Ovary (tissue), 10 donors: ENCODE measurements at places on chromosomes 7 and 10. TPM values are rescaled to one million over a fixed set of nuclear protein-coding genes. Genes with fewer than 3 reads are reported as not detected.

DNA sequence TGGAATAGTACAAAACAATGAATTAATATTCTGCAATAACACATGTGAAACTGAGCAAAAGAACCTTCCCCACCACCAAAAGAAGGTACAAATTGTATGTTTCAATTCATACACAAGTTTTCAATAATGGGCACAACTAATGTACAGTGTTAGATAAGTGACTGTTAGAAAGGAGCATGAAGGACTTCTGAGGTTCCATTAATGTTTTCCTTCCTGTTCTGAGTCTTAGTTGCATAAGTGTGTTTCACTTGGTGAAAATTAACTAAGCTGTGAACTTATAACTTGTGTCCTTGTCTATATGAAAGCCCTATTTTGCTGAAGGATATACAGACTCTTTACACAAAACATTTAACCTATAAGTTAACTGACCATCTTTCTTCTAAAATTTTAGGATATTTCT, 8.2 kb downstream of the GSAP start:
- H3K4me1 ChIP-seq, result no peaks in the 10 kb centered on the region
- no peak overlapping the region for H3K27ac ChIP-seq
- no peaks in the 10 kb centered on the region for H3K27me3 ChIP-seq
- no peak overlapping the region for H3K4me3 ChIP-seq
- H3K36me3 ChIP-seq, result no peaks in the 10 kb centered on the region
- DNase-seq, result no peak

GRCh38 chr7:47402941-47403866, 178.7 kb downstream of the TNS3 start:
- H3K27ac ChIP-seq, result peak overlapping the region; percentile 5
- DNase-seq, result peak; percentile 63
- no peaks in the 10 kb centered on the region for H3K27me3 ChIP-seq
- no peaks in the 10 kb centered on the region for H3K36me3 ChIP-seq
- no peak overlapping the region for H3K4me3 ChIP-seq
- peaks cover 39% of the 10 kb centered on the region for H3K4me1 ChIP-seq

DNA sequence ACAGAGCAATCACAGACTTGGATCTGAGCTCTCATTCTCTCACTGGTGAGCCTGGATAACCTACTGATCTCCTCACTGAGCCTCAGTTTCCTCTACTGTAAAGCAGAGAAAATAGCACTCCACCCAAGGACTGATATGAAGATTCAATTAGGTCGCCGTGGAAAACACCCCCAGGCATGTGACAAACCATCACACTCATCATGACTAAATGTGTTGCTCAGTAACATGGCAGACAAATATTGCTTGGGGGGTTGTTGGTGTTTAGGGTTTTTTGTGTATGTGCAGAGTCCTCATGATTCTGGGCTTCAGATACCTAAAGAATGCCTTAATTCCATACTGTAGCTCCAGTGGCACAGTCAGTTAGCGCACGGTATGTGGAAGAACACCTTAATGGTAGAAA, 122.1 kb upstream of the TCF7L2 start:
- H3K4me1 ChIP-seq, result no peaks in the 10 kb centered on the region
- H3K36me3 ChIP-seq, result no peaks in the 10 kb centered on the region
- no peak overlapping the region for H3K4me3 ChIP-seq
- no peaks in the 10 kb centered on the region for H3K27me3 ChIP-seq

DNA sequence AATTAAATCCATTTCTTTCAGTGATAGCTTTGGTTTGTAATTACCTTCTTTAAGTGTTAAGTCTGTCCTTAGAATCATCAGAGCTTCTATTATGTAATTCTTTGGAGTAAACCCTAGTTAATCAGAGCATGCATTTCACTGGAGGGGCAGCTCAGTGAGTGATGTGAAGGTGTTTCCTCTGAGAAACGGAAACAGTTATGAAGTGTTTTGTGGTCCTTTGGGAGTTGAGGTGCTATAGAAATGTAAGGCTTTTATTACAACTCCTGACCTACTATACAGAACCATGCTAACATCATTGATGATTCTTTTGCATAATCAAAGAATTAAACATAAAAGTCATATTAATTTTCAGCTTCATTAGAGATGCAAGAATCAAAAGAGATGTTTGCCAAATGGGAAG, 141.5 kb downstream of the EXOC4 start:
- H3K27me3 ChIP-seq, result no peaks in the 10 kb centered on the region
- no peaks in the 10 kb centered on the region for H3K36me3 ChIP-seq
- H3K27ac ChIP-seq, result no peak overlapping the region
- H3K4me3 ChIP-seq, result no peak overlapping the region
- H3K4me1 ChIP-seq, result no peaks in the 10 kb centered on the region
- no peak for DNase-seq

DNA sequence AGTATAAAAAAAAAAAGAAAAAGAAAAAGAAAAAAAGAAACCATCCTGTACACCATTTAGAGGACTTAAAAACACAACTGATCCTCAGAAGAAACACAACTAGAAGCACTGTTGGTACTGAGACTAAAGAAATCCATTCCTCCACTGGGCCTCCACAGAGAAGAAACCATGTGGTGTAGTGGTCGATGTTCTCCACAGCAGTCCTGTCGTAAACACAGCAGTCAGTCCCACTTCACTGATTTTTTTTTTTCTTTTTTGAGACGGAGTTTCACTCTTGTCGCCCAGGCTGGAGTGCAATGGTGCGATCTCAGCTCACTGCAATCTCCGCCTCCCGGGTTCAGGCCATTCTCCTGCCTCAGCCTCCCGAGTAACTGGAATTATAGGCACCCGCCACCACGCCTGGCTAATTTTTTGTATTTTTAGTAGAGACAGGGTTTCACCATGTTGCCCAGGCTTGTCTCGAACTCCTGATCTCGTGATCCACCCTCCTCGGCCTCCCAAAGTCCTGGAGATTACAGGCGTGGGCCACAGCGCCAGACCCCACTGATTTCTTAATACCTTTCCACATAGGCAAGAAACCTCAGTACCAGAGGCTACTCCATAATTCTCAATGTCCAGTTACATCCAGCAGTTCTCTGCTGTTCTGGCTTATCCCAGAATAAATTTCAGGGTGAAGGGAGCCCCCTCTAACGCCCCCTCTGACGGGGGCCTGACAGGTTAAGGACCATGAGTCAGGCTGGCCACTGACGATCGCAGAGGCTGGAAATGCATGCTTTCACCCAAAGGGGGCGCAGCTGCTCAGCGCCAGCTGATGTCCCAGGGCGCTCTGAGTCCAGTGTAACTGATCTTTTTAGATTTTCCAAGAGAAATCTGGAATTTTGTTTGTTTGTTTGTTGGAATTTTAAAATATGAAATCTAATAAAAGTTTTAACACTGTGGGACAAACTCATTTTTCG, 24.8 kb upstream of the FFAR4 start:
- H3K27me3 ChIP-seq, result no peaks in the 10 kb centered on the region
- H3K27ac ChIP-seq, result no peak overlapping the region
- H3K4me1 ChIP-seq, result no peaks in the 10 kb centered on the region
- H3K36me3 ChIP-seq, result no peaks in the 10 kb centered on the region

DNA sequence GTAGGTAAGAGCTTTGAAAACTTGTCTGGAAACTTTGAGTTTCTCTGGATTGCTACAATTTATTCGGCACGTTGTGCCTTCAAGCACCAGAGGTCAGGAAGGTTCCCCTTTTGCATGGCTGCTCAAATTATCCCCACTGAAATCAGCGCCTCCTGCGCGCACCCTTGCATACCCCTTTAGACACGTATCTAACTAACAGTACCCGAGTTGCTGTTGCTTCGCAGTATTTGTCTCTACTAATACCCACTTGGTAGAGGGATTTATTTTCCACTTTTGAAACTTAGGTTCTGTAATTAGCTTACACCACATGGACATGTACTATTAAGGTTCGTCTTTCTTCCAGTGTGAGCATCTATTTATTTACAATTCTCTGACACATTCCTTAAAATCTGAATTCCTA, 1.6 kb downstream of the MEOX2 start:
- no peak overlapping the region for H3K27ac ChIP-seq
- peaks cover 4% of the 10 kb centered on the region for H3K4me1 ChIP-seq
- H3K36me3 ChIP-seq, result no peaks in the 10 kb centered on the region
- H3K27me3 ChIP-seq, result no peaks in the 10 kb centered on the region
- peak overlapping the region; percentile 42 for H3K4me3 ChIP-seq

- H3K27me3 ChIP-seq, result no peaks in the 10 kb centered on the region
- H3K27ac ChIP-seq, result no peak overlapping the region
- no peak overlapping the region for H3K4me3 ChIP-seq
- no peak for DNase-seq
- H3K4me1 ChIP-seq, result no peaks in the 10 kb centered on the region
Observed at GRCh38 chr7:105297985-105298384, 90.7 kb downstream of the SRPK2 start.

- no peaks in the 10 kb centered on the region for H3K36me3 ChIP-seq
- no peak overlapping the region for H3K27ac ChIP-seq
- peak overlapping the region; percentile 41 for H3K4me3 ChIP-seq
- peak; percentile 93 for DNase-seq
Observed at GRCh38 chr7:63900394-63901203, 98.0 kb upstream of the ZNF722 start.

GRCh38 chr7:156475179-156475578, 165.4 kb upstream of the RNF32 start:
- H3K27ac ChIP-seq, result no peak overlapping the region
- no peak overlapping the region for H3K4me3 ChIP-seq
- H3K27me3 ChIP-seq, result no peaks in the 10 kb centered on the region
- H3K4me1 ChIP-seq, result peaks cover 1% of the 10 kb centered on the region

- H3K27me3 ChIP-seq, result no peaks in the 10 kb centered on the region
- H3K27ac ChIP-seq, result no peak overlapping the region
- no peaks in the 10 kb centered on the region for H3K36me3 ChIP-seq
- no peak overlapping the region for H3K4me3 ChIP-seq
- no peaks in the 10 kb centered on the region for H3K4me1 ChIP-seq
- DNase-seq, result no peak
Observed at GRCh38 chr10:28396331-28396730, 93.5 kb upstream of the MPP7 start.

DNA sequence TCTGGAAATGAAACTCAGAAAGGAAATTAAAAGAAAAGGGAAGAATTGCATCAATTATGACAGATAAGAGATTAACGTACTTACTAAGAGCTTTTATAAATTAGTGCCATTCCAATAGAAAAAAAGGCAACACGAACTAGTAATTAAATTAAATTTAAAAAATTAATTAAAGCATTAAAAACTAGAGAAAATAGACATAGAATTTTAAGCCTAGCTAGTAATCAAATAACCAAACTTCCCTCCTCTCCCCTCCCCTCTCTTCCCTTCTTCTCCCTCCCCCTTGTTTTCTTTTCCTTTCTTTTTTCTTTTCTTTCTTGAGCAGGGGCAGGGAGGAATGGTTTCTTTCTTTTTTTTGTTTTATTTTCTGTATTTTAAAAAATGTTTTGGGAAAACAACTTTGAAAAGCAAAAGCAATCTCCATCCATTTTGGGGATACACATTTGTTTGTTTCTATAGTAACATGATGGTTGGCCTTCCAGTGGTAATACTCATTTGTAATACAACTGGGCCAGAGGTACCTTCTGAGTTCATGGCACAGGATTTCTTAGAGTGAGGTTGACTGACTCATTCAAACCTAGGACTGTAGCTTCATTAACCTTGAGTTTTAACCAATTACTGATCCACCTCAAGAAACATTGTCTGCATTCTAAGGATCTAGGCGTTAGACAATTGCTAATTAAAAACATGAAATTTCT, 132.6 kb downstream of the ST7 start:
- no peak overlapping the region for H3K4me3 ChIP-seq
- H3K4me1 ChIP-seq, result peaks cover 1% of the 10 kb centered on the region
- no peak for DNase-seq
- H3K36me3 ChIP-seq, result no peaks in the 10 kb centered on the region
- H3K27ac ChIP-seq, result no peak overlapping the region
- H3K27me3 ChIP-seq, result no peaks in the 10 kb centered on the region

GRCh38 chr7:461117-461452, 58.6 kb downstream of the PDGFA start:
- peaks cover 10% of the 10 kb centered on the region for H3K4me1 ChIP-seq
- H3K27me3 ChIP-seq, result no peaks in the 10 kb centered on the region
- DNase-seq, result no peak
- H3K36me3 ChIP-seq, result no peaks in the 10 kb centered on the region
- no peak overlapping the region for H3K27ac ChIP-seq
- no peak overlapping the region for H3K4me3 ChIP-seq

DNA sequence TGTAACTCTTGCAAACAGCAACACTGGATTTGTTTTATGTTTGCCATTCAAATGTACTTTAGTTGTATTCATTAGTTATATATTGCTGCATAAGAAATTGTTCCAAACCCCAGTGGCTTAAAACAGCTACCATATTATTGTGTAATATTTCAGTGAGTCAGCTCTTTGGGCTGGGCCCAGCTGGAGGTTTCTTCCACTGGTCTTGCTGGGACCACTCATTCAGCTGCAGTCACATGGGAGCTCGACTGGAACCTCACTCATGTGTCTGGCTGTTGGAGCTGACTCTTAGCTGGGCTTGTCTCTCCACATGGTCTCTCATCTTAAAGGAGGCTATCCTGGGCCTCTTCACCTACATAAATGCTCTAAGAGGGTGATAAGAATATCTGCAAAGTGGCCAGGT, 23.2 kb upstream of the PIP4K2A start:
- no peaks in the 10 kb centered on the region for H3K27me3 ChIP-seq
- no peak for DNase-seq
- H3K4me1 ChIP-seq, result no peaks in the 10 kb centered on the region
- H3K27ac ChIP-seq, result no peak overlapping the region
- no peak overlapping the region for H3K4me3 ChIP-seq
- no peaks in the 10 kb centered on the region for H3K36me3 ChIP-seq

The PLAU gene
- total RNA-seq, result 0.98 TPM

The TBXAS1 gene
- total RNA-seq, result 16.8 TPM

The ATOH7 gene
- total RNA-seq, result not detected

The EBF3 gene
- 0.25 TPM for total RNA-seq

The AHR gene
- total RNA-seq, result 105 TPM

The PNLIPRP3 gene
- total RNA-seq, result not detected

The TBL2 gene
- total RNA-seq, result 40.6 TPM

The TBATA gene
- not detected for total RNA-seq

The ANKRD61 gene
- total RNA-seq, result not detected

The CHST12 gene
- total RNA-seq, result 10.2 TPM
